SK-N-SH treated with all-trans-retinoic acid at 6 μM for 48 hours (cell line): ENCODE measurements at places on chromosomes 6 and 20.

DNA sequence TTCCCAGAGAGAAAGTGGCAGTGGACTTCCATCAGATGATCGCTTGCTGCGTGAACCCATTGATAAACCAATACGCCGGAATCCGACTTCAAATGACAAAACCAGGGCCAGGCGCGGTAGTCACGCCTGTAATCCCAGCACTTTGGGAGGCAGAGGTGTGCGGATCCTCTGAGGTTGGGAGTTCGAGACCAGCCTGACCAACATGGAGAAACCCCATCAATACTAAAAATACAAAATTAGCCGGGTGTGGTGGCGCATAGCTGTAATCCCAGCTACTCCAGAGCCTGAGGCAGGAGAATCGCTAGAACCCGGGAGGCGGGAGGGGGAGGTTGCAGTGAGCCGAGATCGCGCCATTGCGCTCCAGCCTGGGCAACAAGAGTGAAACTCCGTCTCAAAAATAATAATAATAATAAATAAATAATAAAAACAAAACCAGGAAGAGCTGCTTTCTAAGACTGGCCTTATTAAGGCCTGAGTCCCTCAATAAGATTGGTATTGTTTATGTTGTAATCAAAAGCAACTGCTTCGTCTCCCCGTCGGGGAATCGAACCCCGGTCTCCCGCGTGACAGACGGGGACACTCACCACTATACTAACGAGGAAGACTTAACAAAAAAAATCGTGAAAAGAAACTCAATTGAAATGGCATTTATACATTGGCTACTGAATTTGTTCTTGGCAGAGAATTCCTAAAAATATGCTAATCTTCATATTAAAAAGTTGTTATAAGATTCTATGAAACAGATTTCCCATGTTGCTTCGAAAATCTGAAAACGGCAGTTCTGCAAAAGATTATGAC, 110.2 kb upstream of the ZNF184 start:
- ATAC-seq = peak; percentile 83

- no peak for ATAC-seq
Measured at GRCh38 chr6:127102299-127102698, 16.2 kb upstream of the RSPO3 start.

DNA sequence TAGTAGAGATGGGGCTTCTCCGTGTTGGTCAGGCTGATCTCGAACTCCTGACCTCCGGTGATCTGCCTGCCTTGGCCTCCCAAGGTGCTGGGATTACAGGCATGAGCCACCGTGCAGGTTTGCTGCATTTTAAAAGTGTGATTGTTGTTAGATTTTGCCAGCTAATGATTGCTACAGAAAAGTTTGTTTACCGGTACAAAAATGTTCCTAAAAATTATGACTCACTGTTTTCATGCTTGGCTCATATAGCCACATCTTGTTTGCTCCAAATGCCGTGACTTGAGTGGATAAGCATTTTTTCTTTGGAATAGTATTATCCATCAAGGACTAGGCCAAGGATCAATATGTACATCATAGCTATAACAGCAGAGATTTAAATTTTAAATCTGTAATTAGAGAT, 24.3 kb downstream of the LRRN4 start:
- ATAC-seq = no peak

DNA sequence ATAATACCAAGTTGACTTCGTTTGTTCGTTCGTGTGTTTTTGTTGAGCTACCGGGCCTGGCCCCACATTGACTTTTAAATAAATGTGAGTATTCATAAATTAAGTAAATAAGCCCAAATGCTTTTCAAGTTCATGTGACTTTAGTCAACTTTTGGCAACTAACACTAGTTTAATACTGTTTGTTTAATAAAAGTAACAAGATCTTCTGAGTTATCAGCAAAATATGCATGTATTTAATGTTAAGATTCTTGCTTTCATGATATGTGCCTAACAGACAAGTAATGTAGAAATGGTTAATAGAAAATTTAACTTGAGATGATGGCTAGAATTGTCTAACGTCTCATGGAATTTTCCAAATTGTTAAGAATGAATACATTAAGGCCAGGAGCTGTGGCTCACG, 38.7 kb upstream of the ECI2 start:
- no peak for ATAC-seq

DNA sequence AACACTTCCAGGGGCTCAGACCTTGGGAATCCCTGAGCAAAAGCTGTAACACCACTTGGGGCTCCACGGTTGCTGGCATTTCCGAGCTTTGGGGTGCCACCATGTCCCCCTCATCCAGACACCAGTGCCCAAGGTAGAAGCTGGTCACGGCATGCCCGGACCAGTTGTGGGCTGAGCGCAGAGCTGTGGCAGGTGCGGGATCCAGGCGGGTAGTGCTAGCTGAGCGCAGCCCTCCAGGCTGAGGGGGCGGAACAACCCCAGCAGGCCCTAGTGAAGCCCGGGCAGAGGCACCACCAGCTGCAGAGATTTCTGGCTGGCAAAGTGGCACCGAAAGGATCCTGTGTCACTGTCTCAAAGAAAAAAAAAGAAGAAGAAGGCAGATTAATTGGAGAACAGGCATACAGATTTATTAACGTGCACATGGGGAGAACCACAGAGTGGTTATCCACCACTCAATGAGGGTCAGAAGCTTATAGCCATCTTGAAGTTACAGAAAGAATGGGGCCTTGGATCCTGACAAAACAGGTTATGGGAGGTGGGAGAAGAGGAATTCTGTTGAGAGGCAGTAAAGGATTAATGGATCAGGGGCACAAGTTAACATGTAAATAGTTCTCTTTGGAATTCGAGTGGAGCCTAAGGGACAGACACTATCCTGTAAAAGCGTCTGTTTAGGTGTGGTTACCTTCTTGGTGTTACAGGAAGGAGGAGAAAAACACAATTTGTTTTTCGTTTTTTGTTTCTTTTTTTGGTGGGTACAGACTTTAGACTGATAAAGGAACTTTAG, 107.5 kb downstream of the CD24 start:
- ATAC-seq = no peak

- no peak for ATAC-seq
Measured at GRCh38 chr20:2874456-2874855, 1.2 kb downstream of the PTPRA start.
